ENCODE measurements at places on chromosomes 16 and 17. TPM values are rescaled to one million over a fixed set of nuclear protein-coding genes. Genes with fewer than 3 reads are reported as not detected.

Gene SCN4A
- 0.63 TPM for total RNA-seq

Gene DNAH9
- total RNA-seq, result 16.8 TPM

Gene BCL6B
- 6.7 TPM for total RNA-seq

Gene TMEM92
- total RNA-seq, result 0.46 TPM

Gene HEATR9
- total RNA-seq, result not detected

Gene EVPLL
- total RNA-seq, result not detected

Gene P2RX5
- total RNA-seq, result 16.4 TPM

Gene ZNF213
- total RNA-seq, result 19.2 TPM

Gene KRT16
- total RNA-seq, result not detected

Gene TP53TG3D
- 1.2 TPM for total RNA-seq

Gene KRT28
- total RNA-seq, result not detected

Gene GGT6
- not detected for total RNA-seq

Gene ADGRG3
- total RNA-seq, result not detected

Gene MYH2
- total RNA-seq, result not detected

Gene TRIM47
- total RNA-seq, result 30.2 TPM

Gene OTOP2
- not detected for total RNA-seq

Gene CIBAR2
- total RNA-seq, result not detected

Gene ARL5C
- 0.84 TPM for total RNA-seq

Gene KRTAP2-2
- total RNA-seq, result not detected

Gene MYOCD
- 1.0 TPM for total RNA-seq

Gene DBNDD1
- 76.0 TPM for total RNA-seq

Gene KRTAP17-1
- total RNA-seq, result not detected

Gene ZNF469
- 10.5 TPM for total RNA-seq

Gene GDPD3
- 6.3 TPM for total RNA-seq

Gene AANAT
- not detected for total RNA-seq

Gene ZFP3
- 8.4 TPM for total RNA-seq

All from dorsolateral prefrontal cortex (tissue), 122 donors.